ENCODE measurements at places on chromosomes 3 and 15.

GRCh38 chr3:18247139-18247695 lies 177.9 kb downstream of the SATB1 start:
- no peak for DNase-seq

GRCh38 chr15:29121369-29121656 lies 148.3 kb downstream of the NSMCE3 start:
- DNase-seq: no peak

GRCh38 chr15:92104072-92104471 lies 250.6 kb downstream of the SLCO3A1 start:
- DNase-seq: no peak

DNA sequence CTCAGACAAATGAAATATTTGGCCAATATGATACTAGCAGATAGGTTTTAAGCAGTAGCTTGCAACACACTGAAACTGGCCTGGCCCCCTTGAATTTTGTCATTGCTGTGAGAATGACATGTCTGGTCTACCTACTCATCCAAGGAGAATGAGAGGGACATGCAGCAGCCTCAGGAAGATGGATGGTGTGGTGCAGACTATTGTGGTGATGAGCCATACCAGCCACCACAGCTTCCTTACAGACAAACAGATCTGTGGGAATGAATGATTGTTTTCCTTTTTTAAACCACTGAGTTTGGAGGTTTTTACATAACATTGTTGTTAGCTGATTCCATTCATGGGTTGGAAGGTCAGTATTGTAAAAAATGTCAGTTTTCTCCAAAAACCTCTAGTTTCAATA lies 133.7 kb upstream of the POU1F1 start:
- DNase-seq: no peak

- peak; percentile 68 for DNase-seq
Measured at GRCh38 chr3:128867200-128868125, 12.0 kb upstream of the ACAD9 start.

GRCh38 chr3:102346897-102347296 lies 87.9 kb upstream of the ZPLD1 start:
- DNase-seq: no peak

All from inflammatory macrophage (primary cell).